Activated CD4-positive, alpha-beta T cell treated with anti-CD3 and anti-CD28 coated beads, Interleukin-2, amount 50 U/mL, for 48 hours (primary cell): ENCODE measurements at places on chromosomes 3 and 15.

DNA sequence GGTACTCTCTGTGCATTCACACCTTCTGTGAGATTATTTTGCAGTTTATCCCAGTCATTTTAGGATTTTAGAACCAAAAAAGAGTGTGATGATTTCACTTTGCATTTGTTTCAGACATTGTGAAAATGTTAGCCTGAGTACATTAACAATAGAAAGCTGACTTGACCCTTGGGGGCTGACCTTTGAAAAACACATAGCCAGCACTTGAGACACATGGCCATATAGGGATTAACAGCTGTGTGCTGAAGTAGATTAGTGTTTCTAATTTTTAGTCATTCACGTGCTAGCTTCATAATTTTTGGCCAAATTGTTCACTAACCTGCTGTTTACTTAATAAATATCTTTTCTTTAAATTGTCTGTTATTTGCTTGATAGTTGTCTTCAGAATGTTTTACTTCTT, 3.5 kb downstream of the FEM1B start:
- no peak for DNase-seq

DNA sequence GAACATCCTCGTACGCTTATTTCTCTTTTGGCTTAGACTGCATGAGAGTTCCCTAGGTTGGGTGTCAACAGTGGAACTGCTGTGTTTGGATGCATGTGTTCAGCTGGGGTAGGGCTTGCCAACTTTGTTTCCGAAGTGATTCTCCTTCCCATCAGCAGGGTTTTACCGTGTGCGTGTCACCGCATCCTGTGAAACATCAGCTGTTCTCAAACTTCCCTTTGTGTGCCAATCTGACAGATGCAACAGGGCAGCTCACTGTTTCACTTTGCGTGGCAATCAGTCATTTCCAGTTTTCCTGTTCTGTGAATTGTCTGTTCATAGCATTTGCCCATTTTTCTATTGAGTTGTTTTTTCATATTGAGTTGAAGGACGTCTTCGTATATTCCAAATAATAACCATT, 218.8 kb downstream of the VPS13C start:
- no peak for DNase-seq

GRCh38 chr3:159265705-159266104, 463.9 kb downstream of the MFSD1 start:
- DNase-seq, result no peak

DNA sequence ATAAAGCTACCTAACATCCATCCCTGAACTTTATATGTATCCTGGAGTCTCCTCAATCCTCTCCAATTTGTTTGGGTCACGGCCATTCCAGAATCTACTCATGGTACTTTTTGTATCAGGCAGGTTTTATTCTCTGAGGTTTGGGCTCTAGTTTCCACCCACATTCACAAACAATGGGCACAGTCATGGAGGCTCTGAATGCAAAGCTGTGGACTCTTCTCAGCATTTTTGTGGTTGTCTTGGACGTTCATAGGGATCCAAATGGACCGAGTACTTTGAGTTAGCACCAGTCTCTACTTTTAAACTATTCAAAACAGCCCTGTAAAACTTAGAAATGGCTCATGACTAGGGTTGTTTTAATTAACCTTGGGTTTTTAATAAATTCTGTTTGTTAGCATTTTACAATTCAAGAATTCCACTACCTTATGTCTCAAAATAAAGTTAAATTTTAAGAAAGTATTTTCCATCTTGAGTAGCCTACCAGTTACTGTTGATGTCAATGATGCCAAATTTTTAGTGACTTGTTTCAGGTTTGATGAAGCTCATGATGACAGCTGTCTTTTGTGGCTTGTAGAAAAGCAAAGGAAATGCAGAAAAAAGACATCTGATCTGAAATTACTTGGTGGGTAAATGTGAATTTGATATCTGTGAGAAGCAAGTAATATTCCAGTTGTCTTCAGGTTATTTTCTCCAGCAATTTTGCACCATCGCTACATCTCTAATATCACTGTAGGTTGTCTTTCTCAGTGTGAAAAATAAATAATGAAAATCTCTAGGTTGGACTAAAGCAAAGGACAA, 275.7 kb upstream of the THBS1 start:
- DNase-seq, result no peak

- DNase-seq, result no peak
These were observed 129.8 kb downstream of the MEIS2 start for GRCh38 chr15:36970522-36970921.

DNA sequence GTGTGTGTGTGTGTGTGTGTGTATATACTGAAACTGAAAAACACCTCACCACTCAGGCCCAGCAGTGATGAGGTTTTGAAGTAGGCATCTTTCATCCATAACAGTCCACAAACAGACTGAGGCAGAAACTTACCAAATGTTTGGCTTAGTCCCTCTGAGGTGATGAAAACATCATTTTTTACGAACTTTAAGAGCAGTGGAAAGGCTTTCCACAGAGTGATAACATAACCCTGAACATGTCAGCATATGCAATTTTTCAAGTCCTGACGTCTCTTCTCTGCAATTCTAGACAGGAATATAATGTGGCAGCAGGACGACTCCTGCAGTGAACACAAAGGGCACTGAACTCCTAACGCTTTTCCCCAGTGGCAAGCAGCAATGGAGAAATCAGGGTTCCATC, 247.0 kb upstream of the THBS1 start:
- DNase-seq, result no peak

- DNase-seq, result no peak
These were observed 106.5 kb downstream of the ZNF609 start for GRCh38 chr15:64566629-64567427.
